Frontal cortex (tissue), 4 donors: ENCODE measurements at places on chromosomes 5 and 9.

DNA sequence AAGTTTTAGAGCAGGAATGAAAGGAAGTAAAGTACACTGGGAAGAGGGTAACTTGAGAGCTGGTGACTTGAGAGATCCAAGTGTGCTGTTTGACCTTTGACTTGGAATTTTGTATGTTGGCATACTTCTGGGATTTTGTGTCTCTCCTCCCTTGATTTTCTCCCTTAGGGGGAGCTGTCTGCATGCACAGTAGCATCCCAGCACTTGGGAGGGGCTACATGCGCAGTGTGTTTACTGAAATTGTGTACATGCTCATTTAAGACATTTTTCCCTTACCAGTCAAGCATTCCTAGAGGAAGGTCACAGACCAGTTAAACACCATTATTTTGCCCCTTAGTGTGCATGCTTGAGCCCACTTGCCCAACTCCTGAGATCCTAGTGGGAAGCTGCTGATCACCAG lies 120.1 kb downstream of the ZNF622 start:
- DNase-seq, result no peak

- no peak for DNase-seq
These were observed 107.3 kb upstream of the PTGER4 start for GRCh38 chr5:40572391-40572790.

GRCh38 chr5:35617060-35617434 lies 616 bp upstream of the SPEF2 start:
- DNase-seq, result no peak

DNA sequence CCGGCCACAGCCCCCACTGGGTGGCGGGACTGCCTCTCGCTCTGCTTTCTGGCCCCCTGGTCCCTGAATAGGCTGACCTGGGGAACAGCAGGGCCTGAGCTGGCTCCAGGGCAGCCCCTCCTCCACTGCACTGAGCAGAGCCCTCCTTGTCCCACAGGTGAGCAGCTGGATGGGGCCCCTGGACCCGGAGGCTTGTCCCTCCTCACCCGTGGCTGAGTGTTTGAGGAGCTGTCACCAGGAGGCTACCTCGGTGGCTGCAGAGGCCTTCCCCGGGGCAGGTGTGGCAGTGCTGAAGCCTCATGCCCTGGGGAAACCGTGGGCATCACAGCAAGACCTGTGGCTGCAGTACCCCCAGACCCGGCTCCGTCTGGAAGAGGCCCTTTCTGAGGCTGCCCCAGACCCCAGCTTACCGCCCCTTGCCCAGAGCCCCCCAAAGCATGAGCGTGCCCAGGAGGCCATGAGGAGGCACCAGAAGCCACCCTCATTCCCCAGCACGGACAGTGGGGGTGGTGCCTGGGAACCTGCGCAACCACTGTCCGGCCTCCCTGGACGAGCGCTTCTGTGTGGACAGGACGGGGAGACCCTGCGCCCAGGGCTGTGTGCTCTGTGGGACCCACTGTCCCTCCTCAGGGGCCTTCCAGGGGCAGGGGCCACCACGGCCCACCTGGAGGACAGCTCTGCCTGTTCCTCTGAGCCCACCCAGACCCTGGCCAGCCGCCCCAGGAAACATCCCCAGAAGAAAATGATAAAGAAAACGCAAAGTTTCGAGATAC lies 28.5 kb upstream of the LRRC14B start:
- no peak for DNase-seq

GRCh38 chr5:88470745-88471144 lies 202.1 kb upstream of the TMEM161B start:
- no peak for DNase-seq

- no peak for DNase-seq
These were observed 148.2 kb upstream of the PLPPR1 start for GRCh38 chr9:100880284-100880683.

- DNase-seq, result no peak
These were observed 79.4 kb upstream of the GLRA1 start for GRCh38 chr5:152004095-152004494.

GRCh38 chr5:142798099-142798770 lies 28.1 kb downstream of the ARHGAP26 start:
- DNase-seq, result no peak

GRCh38 chr5:22736443-22737003 lies 116.6 kb downstream of the CDH12 start:
- DNase-seq, result no peak
